ENCODE measurements at places on chromosomes 6 and 20.
A peak's percentile ranks its signal among the peaks of the same experiment; 100 is the strongest.

DNA sequence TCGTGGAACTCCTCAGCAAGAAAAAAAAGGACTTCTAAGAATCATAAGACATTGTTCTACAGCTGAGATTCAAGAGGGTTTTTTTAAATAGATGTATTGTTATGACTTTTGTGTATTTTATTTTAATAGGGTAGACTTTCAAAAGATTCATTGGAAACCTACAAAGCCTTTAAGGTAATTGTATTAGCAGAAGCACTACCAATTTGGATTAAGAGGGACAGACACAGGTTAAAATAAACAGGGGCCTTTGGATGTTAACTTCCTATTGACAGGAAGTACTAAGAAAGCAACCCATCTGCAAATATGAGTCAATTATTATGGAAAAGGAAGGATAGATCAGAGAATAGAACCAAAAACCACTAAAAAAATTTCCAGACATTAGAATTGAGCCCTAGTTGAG is 153.5 kb downstream of the HDGFL1 start:
- no peak for DNase-seq

- no peak for DNase-seq
Observed at GRCh38 chr20:48538856-48539255, 288.9 kb downstream of the PREX1 start.

DNA sequence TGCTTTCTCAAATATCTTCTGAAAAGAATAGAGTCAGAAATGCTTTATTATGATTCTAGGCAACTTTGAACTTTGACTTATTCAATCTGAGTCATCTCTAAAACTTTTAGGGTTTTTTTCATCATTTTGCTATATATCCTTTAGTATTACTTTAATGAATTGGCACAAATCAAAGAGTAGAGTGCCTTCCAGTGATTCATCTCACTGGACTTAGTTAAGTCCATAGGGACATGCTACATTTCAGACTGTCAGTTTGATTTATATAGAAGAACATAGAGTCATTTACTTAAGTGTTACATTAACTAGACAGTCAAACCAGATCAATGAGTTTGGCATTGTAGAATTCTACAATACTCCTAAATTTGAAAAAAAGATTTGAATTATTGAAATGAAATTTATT is 1235.7 kb upstream of the MAP3K7 start:
- DNase-seq: no peak

DNA sequence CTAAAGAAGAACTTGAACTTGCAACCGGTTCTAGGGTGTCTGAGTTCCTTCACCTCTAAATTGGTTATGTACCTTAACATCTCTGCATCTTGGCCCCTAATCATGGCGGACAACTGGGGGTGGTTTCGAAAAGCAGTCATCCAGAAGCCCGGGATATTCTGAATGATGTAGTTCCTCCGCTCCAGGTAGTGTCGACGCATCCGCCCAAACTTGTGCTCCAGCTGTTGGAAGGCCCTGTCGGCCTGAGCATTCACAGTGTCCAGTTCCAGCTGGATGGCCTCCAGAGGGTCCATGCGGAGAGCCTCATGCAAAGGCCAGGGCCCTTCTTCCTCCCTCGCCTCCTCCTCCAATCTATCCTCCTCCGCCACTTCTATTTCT is 887 bp downstream of the TSPYL1 start:
- peak; percentile 71 for DNase-seq

DNA sequence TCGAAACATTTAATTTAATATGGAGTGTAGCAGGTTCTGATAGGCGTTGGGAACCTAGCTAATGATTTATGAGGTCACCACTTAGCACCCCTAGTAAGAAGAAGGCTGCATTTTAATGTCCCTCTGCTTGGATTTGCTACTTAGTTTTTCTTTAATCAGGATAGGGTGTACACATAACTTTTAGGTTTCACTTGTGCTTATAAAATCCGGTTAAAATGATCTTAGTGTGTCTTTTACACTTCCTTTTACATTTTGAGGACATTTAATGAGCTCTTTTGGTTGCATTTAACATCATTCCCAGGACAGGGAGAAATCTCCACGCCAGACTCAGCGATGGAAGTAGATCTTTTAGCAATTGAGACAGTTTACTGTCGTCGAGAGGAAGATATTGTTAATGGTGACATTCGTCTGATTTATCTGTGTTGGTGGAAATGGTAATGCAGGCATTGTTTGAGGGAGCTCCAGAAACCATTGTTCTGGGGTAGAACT is 5.6 kb downstream of the TFAP2A start:
- no peak for DNase-seq

GRCh38 chr6:7758456-7758855 is 32.6 kb downstream of the BMP6 start:
- peak; percentile 48 for DNase-seq

- no peak for DNase-seq
Observed at GRCh38 chr20:53547664-53548239, 45.9 kb downstream of the ZNF217 start.

GRCh38 chr6:116564921-116565872 is 6.1 kb upstream of the RWDD1 start:
- DNase-seq: peak; percentile 56

DNA sequence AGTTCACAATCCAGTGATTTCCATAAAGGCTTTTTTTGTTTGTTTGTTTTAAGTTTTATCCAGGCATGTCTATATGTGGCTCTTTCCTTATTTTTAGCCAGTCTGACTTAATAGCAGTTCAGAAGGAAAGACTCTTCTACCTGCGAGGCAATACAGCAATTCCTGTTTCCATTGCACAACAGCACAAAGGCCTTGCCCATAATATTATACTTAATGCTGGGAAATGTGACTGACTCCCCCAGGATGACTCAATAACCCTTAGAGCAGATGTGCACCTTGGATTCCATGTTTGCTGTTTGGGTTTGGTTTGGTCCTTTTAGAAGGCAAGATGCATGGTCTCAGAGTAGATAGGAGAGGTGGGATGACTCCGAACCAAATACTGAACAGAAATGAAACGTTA is 184.1 kb downstream of the MTFR2 start:
- no peak for DNase-seq

GRCh38 chr20:22312744-22313346 is 271.5 kb downstream of the FOXA2 start:
- no peak for DNase-seq

- no peak for DNase-seq
Observed at GRCh38 chr6:17036065-17036393, 65.8 kb upstream of the STMND1 start.

DNA sequence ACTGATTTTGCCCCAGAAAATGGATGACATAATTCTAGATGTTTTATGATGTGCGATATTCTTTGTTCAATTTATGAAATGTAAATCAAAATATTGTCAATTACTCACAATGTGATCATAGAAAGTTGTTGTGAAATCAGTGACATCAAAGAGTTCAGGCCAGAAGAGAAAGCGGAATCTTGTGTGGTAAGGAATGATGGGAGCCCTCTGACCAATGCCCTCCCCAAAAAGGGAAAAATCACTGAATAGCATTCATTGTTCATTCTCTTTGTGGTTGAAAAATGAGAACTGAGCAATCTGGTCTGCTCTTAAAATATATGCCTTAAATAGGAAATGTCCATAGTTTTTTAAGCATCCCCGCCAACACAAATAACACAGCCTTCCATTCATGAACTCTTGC is 247.1 kb upstream of the GRIK2 start:
- no peak for DNase-seq

- no peak for DNase-seq
Observed at GRCh38 chr20:58208944-58209343, 19.5 kb downstream of the ANKRD60 start.

GRCh38 chr6:136037876-136038460 is 186.5 kb downstream of the PDE7B start:
- peak; percentile 58 for DNase-seq

GRCh38 chr6:106125925-106126435 is 39.8 kb downstream of the PRDM1 start:
- DNase-seq: no peak

DNA sequence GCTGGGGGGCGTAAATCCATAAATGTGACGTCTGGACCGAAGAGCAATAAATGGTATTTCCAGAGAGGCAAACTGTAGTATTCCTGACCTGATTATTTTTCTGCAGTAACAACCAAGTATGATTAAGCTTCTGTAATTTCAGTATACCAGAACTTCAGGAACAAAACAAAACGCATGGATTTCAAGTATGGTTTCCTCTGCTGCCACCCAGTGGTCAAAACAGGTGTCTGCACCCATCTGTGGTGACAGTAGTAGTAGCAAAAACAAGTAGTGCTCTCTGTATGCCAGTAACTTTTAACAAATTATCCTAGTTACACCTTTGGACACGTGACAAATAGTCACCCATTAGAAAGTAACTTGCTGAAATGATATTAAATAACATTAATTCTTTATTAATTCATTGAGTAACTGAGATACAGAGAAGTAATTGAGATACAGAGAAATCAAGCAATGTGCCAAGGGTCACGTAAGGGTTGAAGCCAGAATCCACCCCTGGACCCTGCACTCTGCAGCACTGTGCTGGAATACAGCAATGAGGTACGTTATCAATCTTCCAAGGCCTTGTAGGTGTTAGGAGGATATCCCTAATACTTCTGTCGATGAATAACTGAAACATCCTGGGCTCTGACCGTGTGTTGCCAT is 7.9 kb downstream of the CALHM4 start:
- DNase-seq: peak; percentile 75

- DNase-seq: no peak
Observed at GRCh38 chr6:56156643-56157042, 90.7 kb downstream of the COL21A1 start.

DNA sequence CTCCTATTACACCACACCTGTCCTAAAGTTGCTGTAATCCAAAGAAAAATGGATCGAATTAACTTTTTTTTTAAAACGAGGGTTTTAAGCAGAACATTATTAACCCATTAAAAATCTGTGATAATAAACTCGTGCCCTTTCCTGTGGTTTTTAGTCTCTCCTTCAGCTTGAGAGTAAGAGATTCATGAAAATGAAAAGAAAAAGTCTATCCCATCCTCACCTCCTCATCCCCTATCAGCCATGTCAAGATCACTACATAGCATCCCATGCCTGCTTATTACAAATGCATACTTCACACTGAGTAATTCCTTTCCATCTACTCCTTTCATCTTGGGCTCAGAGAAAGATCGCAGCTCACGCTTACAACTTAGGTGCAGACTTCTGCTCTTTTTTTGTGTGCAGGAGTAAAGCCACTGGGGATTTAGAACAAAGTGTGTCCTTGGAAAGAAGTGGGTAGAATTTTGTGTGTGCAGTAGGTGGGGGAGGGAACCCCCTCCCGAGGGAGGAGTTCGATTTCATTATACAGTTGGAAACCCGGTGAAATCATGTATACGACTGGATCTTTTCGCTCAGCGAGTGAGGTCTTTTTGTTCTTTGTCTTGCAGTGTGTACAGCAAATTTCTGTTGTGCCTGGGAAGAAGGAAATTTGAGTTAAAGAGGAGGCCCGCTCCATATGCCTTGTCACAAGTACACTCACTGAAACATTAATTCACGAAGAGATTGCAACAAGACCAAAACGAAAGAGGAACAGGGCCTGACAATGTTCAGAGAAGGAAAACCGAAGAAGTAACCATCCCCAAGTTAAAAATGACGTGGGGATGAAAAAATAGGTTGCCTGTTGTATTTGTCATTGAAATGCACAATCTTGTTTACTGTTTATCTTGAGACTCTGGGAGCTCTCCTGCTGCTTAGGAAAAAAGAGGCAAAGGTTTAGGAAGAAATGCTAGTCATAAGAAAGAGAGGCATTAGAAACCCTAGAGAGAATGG is 146.5 kb upstream of the ZNF217 start:
- DNase-seq: no peak

DNA sequence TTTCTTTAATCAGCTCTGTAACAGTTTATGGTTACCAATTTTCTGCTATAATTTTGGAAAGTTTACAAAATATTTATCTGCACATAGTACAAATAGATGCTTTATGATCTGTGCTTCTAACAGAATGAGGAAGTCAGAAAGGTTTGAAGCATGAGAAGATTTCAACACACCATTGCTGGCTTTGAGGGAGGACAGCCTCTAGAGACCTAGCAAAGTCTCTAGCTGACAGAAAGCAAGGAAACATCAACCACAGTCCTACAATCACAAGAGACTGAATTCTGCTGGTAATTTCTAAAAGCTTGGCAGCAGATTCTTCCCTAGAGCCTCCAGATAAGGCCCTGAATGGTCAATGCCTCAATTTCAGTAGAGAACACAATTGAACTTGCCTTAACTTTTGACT is 750.8 kb upstream of the SLC35B3 start:
- DNase-seq: no peak

GRCh38 chr6:149843051-149843633 is 21.0 kb downstream of the LRP11 start:
- DNase-seq: peak; percentile 56

DNA sequence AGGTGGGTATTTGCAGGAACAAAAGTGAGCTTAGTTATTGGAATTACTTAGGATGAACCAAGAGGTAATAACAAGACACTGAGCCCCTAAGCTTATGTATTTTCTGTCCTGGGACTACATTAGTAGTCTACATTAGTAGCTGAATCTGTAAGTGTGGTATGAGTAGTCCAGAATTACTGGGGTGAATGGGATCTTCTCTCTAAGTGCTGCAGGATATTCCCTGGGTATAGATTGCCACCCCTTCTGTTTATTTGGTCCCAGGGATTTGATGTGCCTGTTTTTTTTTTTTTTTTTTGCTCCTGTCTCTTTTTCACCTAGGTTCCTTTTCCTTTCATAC is 5.9 kb downstream of the CD2AP start:
- no peak for DNase-seq

DNA sequence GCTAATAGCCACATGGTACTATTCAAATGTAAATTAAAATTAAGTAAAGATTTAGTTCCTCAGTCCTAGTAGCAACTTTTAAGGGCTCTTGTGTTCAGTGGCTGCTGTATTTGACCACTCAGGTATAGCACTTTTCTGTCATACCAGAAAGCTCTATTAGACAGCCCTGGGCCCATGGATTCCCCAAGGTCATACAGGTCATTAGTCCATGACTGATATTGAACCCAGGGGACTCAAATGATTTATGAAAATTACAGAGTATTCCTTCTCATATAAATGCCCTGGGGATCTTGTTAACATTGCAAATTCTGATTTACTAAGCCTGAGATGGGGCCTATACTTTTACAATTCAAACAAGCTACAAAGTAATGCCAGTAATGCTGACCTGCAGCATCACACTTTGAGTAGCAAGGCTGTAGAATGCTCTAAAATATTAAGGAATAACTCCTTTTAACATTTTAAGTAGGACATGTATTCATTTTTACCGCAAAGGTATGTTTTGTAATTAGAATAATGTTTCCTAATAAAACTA is 29.6 kb downstream of the RNF217 start:
- DNase-seq: no peak

- DNase-seq: no peak
Observed at GRCh38 chr6:161029195-161029809, 37.7 kb downstream of the MAP3K4 start.

GRCh38 chr6:116101790-116102189 is 1.1 kb downstream of the NT5DC1 start:
- DNase-seq: no peak

All from Right ventricle myocardium superior (tissue), 1 donor.